Peyer's patch (tissue), 4 donors: ENCODE measurements at places on chromosomes 16 and 17.

DNA sequence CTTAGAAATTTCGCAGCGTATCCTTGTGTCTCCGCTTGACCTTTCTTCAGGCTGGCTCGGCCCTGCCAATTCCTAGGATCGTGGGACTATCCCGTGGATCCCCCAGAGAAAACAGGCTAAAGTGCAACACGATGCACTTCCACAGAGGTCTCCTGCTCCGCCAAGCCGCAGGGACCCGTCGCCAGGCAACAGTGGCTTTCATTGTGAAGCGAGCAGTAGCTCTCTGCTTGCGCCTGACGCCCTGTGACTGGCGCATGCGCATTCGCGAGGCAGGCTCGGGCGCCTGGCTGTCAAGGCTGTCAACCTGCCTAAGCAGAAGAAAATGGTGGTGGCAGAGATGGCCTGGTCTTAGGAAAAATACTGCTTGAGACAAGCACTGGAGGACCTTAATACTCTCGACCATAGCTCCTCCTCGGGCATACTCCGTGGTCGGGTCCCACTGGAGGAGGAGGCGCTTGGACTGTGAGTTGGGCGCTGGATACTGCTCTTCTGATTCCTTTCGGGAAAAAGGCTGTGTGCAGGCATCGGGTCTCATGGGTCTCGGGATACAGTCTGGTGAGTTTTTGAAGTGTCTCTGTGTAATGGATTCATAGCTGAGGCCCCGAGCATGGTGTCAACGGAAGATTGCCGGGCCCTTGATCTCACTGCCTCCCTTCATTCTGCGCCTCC is 2336.1 kb downstream of the TP53TG3F start:
- no peak for DNase-seq

GRCh38 chr16:53103811-53104210 is 49.0 kb downstream of the CHD9 start:
- DNase-seq, result no peak

GRCh38 chr16:52634104-52634503 is 87.2 kb upstream of the TOX3 start:
- DNase-seq, result no peak

GRCh38 chr17:64275016-64275415 is 12.0 kb upstream of the TEX2 start:
- DNase-seq, result no peak

GRCh38 chr17:11506635-11507034 is 91.6 kb upstream of the DNAH9 start:
- no peak for DNase-seq

GRCh38 chr17:73432624-73433190 is 120.9 kb upstream of the CDC42EP4 start:
- DNase-seq, result no peak

DNA sequence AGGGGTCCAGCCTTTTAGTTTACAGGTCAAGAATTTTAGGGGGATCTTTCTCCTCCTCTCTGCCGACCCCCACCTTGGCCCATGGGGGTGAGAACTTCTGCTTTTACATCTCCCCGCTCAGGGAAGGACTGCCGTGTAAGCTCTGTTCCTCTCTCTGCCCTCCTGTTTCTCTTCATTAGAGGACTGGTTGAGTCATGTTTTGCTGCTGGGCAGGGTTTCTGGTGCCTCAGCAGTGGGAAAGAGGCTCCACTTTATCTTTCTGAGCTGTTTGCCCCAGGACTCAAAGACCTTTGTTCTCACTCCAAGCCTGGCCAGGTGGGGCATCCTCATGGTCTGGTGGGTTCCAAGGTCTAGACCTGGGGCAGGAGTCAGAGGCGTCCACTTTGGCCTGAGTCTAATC is 93.0 kb downstream of the UTP18 start:
- no peak for DNase-seq

- no peak for DNase-seq
Observed at GRCh38 chr16:75458029-75458428, 6.5 kb downstream of the TMEM170A start.
